ENCODE measurements at places on chromosomes 2 and 18.
A peak's percentile ranks its signal among the peaks of the same experiment; 100 is the strongest.

DNA sequence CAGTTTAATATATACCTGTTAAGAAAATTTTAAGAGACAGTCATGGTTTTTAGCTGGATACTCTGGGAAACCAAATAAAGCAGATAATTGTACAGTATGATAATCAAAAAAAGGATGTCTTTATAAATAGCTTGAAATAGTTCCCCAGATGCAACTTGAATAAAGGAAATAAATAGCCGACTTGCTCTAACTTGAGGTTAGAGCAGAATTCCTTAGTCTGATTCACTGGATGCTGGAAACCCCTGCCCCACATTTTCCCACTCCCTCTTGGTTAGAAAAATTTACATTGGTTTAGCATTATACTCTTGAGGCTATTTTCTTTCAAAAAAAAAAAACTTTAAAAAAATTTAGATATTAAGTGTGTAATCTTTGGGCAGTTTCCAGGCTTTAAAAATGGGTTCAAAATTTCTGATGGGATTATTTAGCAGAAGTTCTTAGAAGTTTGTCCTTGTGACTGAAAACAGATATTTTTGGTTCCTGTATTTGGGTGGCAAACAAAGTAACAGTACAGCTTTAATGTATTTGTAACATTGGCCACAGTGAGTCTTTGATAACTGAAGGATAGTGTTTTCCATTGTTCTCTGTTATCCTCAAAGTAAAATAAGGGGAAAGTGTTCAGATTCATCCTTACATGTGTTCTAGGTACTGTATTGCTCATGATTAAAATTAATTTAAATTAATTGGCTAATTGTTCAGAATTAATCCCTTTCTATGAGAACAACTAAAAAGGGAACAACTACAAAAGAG lies 39.6 kb downstream of the ITGAV start:
- no peak for DNase-seq

DNA sequence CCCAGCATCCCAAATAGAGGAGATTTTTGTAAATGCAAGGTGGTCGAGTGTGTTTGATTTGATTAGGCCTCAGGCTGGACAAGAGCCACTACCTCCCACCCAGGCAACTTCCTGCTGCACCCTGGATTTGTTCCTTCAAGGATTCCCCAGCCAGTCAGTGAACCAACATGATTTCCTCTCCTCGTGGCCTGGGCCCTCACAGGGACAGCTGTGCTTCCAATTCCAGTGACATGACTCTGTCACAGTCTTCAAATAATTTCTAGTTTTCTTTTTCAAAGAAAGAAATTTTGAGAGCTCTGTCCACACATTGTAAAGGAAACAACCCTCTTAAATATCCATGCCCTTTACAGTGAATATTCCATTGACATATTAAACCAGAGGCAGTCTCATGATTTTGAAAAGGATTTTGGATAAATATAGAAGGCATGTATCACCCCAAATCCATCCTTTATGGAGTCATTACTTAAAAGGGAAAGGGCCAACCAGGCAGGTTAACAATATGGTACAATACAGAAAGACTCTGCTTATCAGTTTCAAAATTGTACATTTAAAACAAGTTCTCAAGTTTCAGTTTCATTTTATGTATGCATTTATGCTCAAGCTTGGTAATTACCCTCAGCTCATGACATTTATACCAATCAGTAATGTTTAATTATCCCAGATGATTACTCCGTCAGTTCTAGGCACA lies 121.3 kb upstream of the FOSL2 start:
- DNase-seq, result no peak

GRCh38 chr2:113200736-113201490 lies 27.1 kb downstream of the PSD4 start:
- no peak for DNase-seq

- DNase-seq, result peak; percentile 50
These were observed 609 bp downstream of the TPGS2 start for GRCh38 chr18:36828157-36828629.

DNA sequence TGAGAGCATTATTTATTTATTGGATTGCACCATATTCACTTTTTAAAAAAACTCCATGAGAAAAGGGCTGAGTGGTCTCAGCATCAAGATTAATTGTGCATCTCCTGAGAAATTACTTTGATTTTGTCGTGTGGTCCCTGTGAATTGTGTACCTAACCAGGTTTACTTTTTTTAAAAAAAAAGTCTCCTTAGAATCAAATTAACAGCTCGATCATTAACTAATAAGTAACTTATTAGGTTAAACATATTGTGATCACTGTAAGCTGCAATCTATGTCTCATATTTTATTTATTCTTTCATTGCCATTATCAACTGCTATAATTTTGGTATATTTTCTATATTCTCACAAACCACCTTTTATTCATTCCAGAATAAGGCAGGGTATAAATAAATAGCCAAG lies 318.2 kb downstream of the ADCYAP1 start:
- DNase-seq, result no peak

GRCh38 chr2:45119038-45119437 lies 109.8 kb upstream of the SIX2 start:
- peak; percentile 32 for DNase-seq
